Heart left ventricle (tissue), 16 donors: ENCODE measurements at places on chromosomes 13 and 19. TPM values are rescaled to one million over a fixed set of nuclear protein-coding genes. Genes with fewer than 3 reads are reported as not detected.

The HCN2 gene
- 22.4 TPM for polyA plus RNA-seq

The SLC5A5 gene
- not detected for polyA plus RNA-seq

The LILRB1 gene
- polyA plus RNA-seq, result 1.0 TPM

The KIR3DL2 gene
- not detected for polyA plus RNA-seq

GRCh38 chr13:24097064-24097463, 63.5 kb upstream of the SPATA13 start:
- DNase-seq, result no peak

GRCh38 chr19:18802354-18802753, 11.2 kb upstream of the COMP start:
- DNase-seq, result no peak

GRCh38 chr13:40231751-40232150, 434.7 kb downstream of the FOXO1 start:
- no peak for DNase-seq

DNA sequence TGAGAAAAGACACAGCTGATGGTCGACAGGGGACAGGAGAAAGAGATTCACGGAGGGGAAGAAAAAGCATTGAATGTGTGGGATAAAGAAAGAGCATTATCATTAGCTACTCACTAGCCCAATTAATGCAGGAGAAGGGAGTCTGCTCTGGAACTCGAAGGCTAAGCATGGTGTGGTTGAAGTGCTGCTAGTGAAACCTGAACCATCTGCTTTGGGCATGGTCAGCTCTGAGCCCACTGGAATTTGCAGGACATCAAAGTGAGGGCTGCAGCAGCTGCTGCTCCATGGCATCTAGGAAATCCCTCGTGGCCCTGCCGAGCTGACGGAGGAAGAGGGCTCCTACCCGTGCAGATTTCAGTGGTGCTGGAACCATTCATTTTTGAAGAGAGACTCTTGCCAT, 320.3 kb downstream of the ATP8A2 start:
- DNase-seq, result no peak

DNA sequence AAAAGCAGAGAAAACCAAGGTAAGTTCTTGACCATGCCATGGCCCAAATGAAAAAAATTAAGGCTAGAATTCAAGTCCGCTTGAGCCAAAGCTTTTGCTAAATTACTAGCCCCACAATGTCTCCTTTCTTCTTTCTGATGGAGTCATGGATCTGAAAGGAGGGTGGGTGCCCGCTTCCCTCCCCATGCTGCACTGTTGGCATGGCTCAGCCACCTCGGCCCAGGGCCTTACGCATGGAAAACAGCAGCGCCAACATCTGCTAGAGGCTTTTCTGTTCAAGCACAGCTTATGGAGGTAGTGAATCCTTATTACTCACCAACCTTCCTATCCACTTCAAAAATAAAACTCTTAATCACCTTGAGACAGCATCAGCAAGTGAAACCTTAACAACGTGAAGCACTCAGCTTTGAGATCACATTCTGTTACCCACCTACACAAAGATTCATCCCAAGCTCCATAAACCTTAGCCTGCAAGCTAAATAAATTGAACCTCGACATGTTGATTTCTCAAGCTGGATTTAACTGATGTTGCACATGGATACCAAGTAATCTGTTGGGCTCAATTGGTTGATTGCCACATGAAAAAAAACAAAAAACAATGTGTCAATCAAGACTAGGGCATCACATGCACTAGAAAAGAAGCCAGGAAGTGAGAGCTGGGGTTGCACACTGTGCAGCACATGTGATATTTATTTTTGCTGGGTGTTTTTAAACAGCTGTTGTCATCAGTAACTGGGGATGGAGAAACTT, 43.4 kb downstream of the TPT1 start:
- no peak for DNase-seq

- DNase-seq, result peak; percentile 53
Observed at GRCh38 chr19:51365211-51365964, 800 bp downstream of the ETFB start.
